ENCODE measurements at places on chromosomes 3 and 15. TPM values are rescaled to one million over a fixed set of nuclear protein-coding genes. Genes with fewer than 3 reads are reported as not detected.

- no peak for DNase-seq
These were observed 52.9 kb upstream of the RNU6-1 start for GRCh38 chr15:67892559-67893377.

DNA sequence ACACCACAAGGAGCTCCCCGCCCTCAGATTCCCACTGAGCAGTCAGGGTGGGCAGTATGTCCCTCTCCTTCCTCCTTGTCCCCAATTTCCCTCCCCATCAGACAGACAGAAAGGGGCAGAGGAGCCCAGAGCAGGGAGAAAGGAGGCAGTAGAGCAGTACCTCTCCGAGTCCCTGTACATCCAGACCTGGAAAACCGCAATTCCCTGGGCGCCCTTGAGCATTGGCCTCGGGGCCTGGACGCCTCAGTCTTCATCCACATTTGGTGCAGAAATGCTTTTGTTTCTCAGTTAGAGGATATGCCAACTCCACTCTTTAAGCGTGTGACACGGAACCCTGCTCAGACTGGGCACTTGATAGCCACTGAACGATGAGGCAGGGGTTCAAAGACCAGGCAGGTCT lies 5.9 kb downstream of the ISG20 start:
- no peak for DNase-seq

- DNase-seq = no peak
These were observed 6.6 kb downstream of the RHO start for GRCh38 chr3:129535075-129535474.

ANKRD34C gene
- not detected for total RNA-seq

LYZL4 gene
- not detected for total RNA-seq

DNA sequence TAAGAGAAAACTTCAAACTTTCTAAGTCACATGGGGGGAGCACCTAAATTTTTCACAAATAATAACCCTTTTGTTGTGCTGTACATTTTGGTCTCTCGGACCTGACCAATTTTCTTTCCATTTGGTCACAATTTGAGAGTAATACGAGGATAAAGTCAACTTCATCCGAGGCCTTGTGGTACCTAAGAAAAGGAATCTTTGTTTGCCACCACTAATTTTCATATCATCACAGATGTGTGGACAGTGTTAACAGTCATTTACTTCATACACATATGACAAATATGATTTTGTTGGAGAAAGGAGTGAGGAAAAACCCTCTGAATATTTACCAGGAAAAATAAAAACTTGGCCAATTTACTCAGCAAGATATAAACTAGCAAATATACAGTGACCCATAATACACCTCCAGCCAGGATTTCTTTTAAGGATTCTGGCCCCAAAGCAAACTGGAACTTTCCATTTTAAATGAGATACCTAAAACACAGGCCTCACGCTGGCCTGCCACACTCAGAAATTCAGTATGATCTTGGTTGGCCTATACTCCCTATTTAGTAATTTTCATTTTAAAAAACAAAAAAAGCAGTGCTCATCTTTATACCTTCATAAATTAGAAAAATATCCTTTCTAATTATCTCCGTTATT lies 40.7 kb downstream of the VGLL4 start:
- no peak for DNase-seq

GRCh38 chr15:65091946-65092770 lies 15.6 kb downstream of the KBTBD13 start:
- DNase-seq = no peak

- no peak for DNase-seq
These were observed 78.5 kb upstream of the SNRPA1 start for GRCh38 chr15:101373577-101373976.

ARPIN gene
- total RNA-seq = 6.3 TPM

- DNase-seq = no peak
These were observed 76.6 kb downstream of the LRRFIP2 start for GRCh38 chr3:37097776-37098175.

DNA sequence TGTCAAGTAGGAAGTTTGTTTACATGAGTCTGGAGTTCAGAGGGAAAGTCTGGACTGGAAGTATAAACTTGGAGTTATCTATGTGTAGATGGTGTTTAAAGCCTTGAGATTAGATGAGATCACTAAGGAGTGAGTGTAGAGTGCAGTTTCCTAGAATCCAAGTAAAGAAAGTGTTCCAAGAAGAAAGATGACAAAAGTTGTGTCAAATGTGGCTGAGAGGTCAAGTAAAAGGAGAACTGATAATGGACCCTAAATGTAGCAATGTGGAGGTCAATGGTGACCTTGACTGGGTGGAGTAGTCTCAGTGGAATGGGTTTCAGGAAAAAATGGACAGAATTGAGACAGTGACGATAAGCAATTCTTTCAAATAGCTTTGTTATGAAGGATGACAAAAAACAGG lies 39.9 kb upstream of the ULK4 start:
- DNase-seq = no peak

- DNase-seq = no peak
These were observed 194.5 kb upstream of the TLE3 start for GRCh38 chr15:70292076-70292760.

NMB gene
- total RNA-seq = 9.5 TPM

RPL39L gene
- 37.7 TPM for total RNA-seq

GRCh38 chr3:149894205-149894604 lies 76.5 kb downstream of the PFN2 start:
- no peak for DNase-seq

GRCh38 chr15:56056626-56057025 lies 63.2 kb upstream of the NEDD4 start:
- DNase-seq = no peak

- no peak for DNase-seq
These were observed 1.4 kb upstream of the DIS3L start for GRCh38 chr15:66291816-66292570.

DNA sequence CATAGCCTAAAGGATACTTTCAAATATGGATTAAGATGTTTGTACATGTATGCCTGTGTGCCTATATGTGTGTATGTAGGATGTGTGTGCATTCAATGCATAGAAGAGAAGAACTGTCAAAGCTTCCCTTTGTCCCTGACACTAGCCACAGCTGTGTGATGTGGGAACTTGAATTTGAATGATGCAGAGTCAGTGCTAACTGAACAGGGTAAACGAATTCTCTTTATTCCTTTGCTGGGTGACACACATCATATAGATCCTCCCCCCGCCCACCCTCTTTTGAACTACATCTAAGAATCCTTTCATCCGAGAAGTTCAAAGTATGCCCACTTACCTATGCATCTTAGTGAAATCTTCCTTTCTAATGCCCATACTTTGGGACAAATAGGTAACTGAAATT lies 228.3 kb downstream of the GAP43 start:
- no peak for DNase-seq

DNA sequence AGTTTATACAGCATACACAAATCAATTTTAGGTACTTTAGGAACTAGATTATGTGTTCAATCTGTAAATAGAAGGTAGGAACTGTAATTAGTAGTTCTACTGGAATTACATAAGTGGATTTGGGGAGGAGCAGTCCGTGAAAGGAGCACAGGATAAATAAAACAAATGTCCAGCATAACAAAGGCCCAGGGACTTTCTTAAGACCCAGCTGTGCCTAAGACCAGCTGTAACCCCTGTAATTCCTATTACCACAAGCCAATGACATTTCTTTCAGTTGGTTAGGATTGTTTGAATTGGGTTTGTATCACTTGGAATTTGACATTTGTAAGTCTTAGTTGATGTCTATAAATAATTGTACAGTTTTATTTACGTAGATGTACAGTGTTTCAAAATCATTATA lies 4.8 kb upstream of the ZBTB20 start:
- no peak for DNase-seq

TMEM158 gene
- total RNA-seq = 7.3 TPM

DNA sequence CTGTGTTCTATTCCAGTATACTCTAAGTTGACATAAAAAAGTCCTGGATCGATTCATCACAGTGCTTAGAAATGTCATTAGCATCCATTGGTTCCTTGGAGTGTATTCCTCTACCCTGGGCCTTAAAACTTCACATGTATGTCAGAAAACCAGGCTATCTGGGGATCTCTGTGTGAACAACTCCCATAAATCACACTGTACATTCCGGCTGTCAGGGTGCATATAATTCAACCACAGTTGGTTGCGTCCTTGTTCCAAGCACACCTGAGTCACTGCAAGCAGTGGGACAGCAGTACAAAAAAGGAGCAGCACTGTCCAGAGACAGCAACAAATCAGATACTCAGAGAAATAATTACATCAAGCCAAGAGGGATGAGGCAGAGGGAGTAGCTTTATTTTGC lies 52.4 kb downstream of the PDZRN3 start:
- DNase-seq = no peak

GRCh38 chr3:123667784-123668183 lies 82.9 kb upstream of the HACD2 start:
- DNase-seq = no peak

OR5K2 gene
- total RNA-seq = not detected

DNA sequence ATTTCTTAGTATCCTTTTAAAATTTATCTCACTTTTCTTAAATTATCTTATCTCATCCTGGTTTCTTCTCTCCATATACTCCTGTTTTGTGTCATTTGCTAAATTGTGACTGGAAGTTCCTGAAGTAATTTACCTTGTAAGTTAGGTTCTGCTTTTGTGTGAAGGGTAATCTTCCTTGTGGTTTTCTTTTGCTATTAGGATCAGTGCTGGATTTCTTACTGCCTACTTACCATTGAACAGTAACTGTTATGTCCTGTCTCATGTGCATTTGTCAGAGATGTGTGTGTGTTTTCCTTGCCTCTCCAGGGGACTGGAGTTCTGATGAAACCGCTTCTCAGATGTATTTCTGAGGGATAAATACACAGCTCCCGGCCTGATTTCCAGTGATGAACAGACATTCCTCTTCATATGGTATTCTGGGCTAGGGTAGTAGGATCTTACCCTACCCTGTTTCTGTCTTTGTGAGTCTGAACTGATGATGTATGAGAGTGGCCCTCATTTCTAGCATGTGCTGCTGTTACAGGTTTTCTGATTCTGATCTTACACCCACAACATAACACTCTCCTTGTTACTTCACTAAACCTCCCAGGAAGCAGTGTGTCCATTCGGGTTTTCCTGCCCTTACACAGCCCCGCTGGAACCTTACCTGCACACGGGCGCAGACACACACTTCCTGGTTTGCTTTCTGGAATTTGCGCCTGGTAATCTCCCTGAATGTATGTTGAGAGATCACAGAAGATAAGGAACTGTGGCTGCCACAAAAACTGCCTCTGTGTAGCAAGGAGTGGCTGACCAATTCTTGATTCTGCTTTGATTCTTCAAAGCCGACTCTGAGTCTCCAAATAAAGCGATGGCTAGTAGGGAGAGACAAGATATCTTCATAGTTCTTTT lies 14.7 kb downstream of the PAK2 start:
- no peak for DNase-seq

DNA sequence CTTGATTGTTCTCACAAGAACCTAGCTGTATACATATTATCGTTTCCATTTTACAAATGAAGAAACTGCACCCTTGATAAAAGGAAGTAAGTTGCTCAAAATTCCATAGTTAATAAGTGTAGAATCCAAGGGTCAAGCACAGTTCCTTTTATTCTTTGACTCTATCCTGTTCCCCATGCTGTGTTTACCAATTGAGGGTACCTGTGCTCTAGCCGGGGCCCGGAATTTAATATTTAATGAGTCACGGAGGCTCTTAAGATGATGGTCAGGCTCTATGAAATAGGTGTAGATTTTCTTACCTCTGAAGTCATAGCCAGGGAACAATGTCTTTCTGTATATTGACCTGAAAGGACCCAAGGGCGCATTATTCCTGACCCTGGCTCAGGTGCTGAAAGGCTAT lies 65.2 kb downstream of the LPP start:
- no peak for DNase-seq

GRCh38 chr3:152266221-152266995 lies 2.3 kb upstream of the MBNL1 start:
- DNase-seq = peak; percentile 78

DNA sequence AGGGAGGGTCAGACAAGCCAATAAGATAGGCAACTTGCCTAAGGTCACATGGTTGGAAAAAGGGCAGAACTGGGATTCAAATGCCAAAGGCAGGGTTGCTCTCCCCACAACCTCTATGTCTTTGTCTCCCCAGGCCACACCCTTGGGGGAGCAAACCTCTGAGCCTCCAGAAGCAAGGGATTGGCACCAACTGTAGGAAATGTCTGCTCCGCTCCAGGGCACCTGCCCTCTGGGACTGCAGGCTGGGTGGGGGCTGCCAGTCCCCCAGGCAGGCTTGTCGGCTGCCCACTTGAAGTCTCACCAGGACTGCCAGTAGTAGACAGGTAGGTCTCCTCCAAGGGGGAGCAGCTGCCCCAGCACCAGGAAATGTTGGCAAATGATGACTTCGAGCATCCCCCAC lies 2.0 kb downstream of the FAM3D start:
- DNase-seq = no peak

VGLL3 gene
- 0.15 TPM for total RNA-seq

- DNase-seq = no peak
These were observed 10.7 kb upstream of the SLC22A13 start for GRCh38 chr3:38254872-38255271.

DNA sequence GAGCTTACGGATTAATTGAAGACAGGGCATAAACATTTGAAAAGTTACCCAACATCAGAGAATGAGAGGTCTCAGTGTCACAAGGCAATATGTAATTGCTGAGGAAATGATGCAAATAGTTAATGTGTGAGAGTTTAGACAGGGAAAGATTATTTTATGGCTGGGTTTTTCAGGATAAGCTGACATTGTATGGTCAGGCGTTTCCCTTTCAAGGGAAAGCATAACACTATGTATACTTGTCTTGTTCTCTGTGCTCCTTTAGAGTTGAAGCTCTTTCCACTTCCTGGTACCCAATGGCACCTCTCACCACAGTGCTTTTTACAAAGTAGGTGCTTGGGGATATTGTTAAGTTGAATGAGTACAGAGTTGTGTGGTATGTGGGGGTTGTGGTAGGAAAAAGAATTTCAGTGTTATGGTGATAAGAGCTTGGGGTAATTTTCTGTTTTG lies 19.9 kb downstream of the IQGAP1 start:
- no peak for DNase-seq

CFAP92 gene
- total RNA-seq = 0.18 TPM

THRB gene
- 3.9 TPM for total RNA-seq

IL16 gene
- 1.0 TPM for total RNA-seq

DNA sequence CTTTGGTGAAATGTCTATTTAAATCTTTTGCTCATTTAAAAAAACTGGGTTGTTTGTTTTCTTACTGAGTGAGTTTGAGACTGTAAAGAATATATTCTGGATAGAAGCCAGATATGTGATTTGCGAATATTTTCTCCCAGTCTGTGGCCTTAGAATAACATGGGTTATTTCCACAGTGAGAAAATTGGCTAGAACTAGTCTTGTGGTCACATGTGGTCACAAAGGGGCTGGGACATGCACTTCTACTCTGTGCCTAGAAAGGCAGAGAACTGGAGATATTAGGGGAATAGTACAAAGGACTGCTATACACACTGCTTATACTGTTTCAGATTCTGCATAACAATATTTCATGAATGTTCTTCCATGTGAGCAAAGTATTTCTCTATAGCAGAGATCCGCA lies 79.9 kb upstream of the RGMA start:
- no peak for DNase-seq

- DNase-seq = no peak
These were observed 204.2 kb downstream of the NFKBIZ start for GRCh38 chr3:102053375-102053989.

MRPS22 gene
- 61.9 TPM for total RNA-seq

SEMA6D gene
- 0.03 TPM for total RNA-seq

Measured in Panc1 (cell line).